ENCODE measurements at places on chromosomes 1 and 21.

GRCh38 chr21:26280775-26281174 is 110.2 kb upstream of the APP start:
- no peak for DNase-seq

GRCh38 chr1:195754874-195755273 is 853.4 kb downstream of the KCNT2 start:
- no peak for DNase-seq

DNA sequence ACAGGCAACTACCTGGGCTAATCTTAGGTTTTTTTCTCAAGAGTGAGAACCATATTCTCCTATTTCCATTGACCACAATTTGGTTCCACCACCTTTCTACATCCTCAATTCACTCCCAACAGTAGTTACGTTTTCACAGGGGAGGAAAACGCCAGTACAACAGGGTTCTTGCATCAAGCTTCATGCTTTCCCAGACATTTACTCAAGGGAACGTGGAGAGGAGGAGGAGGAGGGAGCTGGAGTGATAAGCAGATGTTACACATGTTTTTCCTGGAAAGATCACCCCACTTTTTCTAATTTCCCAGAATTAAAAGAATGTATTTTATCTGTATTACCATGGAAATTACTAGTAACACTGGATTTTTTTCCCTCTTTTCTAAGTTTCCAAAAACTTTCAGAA is 58.3 kb downstream of the RGS5 start:
- DNase-seq, result no peak

DNA sequence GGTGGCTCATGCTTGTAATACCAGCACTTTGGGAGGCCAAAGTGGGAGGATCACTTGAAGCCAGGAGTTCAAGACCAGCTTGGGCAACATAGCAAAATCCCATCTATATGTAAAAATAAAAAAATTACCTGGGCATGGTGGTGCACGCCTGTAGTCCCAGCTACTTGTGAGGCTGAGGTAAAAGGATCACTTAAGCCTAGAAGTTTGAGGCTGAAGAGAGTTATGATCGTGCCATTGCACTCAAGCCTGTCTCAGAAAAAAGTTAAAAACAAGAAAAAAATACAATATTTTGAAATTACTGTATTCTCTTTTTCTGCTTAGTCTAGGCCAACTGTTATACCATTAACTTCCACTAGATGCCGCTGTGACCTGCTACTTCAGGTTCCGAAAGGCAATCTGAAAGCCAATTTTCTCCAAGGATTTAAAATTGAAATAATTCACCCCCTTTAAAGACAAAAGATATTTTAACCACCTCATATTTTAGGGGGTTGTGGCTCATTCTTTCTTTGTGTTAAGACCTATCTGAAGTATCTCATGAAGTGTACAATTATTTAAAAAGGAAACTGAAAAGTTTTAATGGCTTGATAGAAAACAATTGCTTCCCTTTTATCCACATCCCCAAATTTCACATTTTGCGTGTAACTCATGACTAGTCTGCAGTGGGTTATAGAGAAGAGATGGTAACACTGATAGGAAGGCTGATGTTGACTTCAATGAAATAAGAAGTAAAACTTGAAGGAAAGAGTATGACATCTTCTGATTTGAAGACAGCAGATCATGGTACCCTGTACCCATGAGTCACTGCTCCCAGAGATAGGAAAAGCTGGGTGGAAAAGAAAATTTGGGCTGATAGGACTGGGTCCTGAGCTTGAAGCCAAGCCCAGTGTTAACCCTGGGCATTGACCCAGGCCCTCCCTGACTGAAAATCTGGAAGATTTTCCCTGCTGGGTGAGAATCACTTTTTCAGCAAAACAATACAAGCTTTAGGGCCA is 24.4 kb upstream of the CLDN14 start:
- no peak for DNase-seq

DNA sequence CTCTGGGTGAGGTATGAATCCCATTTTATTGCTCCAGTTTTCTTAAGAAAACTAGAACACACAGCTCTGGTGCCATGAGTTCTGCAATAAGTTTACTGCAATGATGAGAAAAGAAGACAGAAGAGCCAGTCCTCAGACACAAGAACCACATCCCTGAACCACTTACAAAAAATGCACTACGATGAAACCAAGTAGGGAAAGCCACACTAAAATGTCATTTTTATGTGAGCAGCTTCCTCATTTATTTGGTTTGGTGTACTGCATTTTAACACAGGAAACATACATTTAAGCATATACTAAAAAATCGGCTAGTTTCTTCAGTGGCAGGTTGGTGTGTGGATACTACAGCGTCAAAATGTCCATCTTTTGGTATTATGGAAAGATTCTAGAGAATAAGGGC is 95.9 kb downstream of the PTPN14 start:
- DNase-seq, result no peak

GRCh38 chr1:200670242-200671118 is 773 bp upstream of the DDX59 start:
- peak; percentile 16 for DNase-seq

DNA sequence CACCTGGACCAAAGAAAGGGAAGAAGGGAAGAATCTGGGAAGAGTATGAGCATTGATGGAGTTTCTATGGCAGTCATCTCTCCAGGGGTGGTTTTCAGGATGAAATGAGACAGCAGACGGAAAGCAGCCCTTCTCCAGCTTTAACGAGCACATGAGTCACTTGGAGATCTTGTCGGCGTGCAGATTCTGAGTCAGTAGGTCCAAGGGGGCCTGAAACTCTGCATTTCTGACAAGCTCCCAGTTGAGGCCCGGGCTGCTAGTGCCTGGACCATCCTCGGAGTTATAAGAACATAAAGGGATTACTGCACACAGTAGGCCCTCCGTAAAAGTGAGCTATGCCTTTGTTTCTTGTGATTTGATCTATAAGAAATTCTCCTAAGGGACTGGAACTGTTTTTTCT is 17.6 kb downstream of the HSPG2 start:
- no peak for DNase-seq

DNA sequence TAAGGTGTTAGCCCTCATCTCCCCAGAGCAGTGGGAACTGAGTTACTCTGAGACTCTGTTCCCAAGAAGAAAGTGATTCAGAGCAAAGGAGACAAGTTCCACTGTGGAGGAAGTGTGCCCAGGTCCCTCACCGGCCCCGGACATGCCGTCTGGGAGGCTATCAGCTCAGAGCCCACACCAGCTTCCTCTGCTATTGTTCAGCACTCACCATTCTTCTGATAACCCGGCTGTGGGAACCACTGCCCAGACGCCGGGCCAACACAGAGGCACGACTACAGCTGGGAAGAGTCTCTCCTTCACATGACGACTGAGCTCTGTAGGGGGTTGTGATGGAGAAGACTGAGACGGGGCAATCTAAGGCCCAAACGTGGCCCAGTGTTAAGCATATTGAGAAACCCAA is 34.2 kb upstream of the GJA5 start:
- DNase-seq, result no peak

GRCh38 chr1:232218955-232219865 is 410.7 kb downstream of the SIPA1L2 start:
- DNase-seq, result no peak

DNA sequence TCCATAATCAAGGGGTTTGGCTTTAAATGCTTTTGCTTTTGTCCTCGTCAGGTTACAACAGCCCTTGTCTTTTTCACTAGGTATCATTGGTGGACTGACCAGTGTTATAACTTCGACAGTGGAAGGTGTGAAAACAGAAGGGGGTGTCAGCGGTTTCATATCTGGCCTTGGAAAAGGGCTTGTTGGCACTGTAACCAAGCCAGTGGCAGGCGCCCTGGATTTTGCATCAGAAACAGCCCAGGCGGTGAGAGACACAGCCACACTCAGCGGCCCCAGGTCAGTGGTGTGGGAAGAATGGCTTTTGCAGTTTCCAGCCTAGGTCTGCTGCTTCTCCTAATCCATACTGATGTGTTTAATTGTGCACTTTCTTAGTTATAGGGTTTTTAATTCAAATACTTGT is 157.9 kb downstream of the DHRS3 start:
- DNase-seq, result no peak

DNA sequence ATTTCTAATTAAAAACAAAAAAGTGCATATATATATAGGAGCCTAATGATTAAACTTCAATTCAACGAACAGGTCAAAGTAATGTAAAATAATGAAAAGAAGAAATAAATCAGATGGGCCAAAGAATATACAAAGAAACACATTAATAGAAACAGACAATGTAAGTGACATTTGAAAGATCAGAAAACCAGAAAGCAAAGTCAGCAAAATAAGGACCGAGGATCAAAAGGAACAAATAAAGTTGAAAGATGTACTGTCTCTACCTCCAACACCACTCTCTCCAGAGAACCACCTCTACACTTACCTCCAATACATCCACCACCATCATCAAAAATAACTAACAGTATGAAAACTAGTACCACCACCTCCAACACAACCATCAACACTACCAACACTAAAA is 1226.3 kb upstream of the NCAM2 start:
- DNase-seq, result no peak

GRCh38 chr1:155126556-155127104 is 1.0 kb upstream of the EFNA1 start:
- peak; percentile 22 for DNase-seq

GRCh38 chr1:16206547-16207317 is 5.7 kb downstream of the ARHGEF19 start:
- DNase-seq, result peak; percentile 95

DNA sequence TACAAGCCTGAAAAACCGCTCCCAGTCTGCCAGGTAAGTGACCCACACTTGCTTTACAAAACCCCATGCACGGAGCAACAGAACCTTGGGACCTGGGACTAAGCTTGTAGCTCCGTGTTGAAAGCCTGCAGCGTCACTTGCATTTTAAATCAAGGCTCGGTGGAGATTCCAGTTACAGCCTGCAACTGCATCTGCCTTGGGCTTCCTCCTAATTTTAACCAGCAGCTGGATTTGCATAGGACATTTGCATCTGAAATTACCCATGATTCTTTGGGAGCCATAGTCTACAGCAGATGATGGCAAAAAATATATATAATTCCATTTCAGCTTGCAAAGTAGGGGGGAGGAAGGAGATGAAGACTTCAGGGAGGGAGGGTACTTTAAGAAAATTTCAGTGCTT is 62.4 kb upstream of the IGSF21 start:
- DNase-seq, result no peak
